H9 (cell line): ENCODE measurements at places on chromosomes 16 and 17. TPM values are rescaled to one million over a fixed set of nuclear protein-coding genes. Genes with fewer than 3 reads are reported as not detected.

OTOP3 gene
- not detected in 2 replicates for total RNA-seq

HEATR9 gene
- total RNA-seq: not detected in 2 replicates

TBC1D3K gene
- total RNA-seq: not detected in 2 replicates

MYO1C gene
- total RNA-seq: 86.5 and 87.4 TPM in 2 replicates

ANKS3 gene
- 27.3 and 32.0 TPM in 2 replicates for total RNA-seq

XYLT1 gene
- total RNA-seq: 14.2 and 14.5 TPM in 2 replicates

SNX20 gene
- not detected in 2 replicates for total RNA-seq

MMP28 gene
- not detected in 2 replicates for total RNA-seq

ARHGAP27 gene
- total RNA-seq: 9.9 and 11.4 TPM in 2 replicates

KRT12 gene
- total RNA-seq: not detected in 2 replicates

HOXB1 gene
- total RNA-seq: not detected in 2 replicates

TBC1D3L gene
- total RNA-seq: 16.4 and 17.0 TPM in 2 replicates

DLX4 gene
- total RNA-seq: 1.7 and 2.5 TPM in 2 replicates

DNA sequence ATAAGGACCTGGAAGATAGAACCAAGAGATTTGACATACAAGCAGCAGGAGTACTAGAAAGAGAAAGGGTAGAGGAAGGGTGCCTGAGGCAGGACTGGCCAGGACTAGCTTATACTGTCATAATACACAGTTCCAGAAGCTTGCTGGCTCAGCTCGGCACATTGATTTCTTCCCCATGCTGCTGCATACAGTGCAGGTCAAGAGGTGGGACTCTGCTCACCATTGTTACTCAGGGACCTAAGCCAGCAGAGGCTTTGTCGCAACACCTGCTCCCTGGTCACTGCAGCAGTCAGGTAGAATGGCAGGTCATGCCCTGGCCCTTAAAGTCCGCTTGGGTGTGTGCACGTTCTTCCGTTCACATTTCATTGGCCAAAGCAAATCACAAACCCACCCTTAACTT is 32.8 kb downstream of the LDHD start:
- no peak for DNase-seq

DNA sequence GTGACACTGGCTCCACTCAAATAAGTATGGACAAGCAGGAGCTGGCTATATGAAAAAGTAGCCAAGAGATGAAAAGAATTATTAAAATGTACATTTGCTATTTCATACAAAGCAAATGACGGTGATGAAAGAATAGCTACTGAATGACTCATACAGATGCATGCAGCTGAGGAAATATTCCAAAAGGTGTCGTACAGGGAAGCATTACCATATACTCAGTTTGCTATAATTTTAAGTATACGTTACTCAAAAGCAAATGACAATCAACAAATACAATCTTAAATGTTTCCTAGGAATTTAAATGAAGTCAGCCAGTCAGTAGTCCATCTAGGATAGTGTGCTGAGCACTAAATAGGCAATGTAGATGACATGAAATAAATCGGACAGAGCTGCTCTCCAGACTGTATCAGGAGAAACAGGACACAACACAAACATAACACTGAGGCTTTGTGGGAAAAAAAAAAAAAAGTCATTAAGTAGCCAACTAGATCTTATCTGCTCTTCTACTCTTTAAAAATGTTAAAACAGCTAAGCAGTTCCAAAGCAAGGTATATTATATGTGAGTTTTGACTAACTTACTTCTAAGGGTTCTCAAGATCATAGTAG is 65.0 kb downstream of the NCOR1 start:
- no peak for DNase-seq

DNA sequence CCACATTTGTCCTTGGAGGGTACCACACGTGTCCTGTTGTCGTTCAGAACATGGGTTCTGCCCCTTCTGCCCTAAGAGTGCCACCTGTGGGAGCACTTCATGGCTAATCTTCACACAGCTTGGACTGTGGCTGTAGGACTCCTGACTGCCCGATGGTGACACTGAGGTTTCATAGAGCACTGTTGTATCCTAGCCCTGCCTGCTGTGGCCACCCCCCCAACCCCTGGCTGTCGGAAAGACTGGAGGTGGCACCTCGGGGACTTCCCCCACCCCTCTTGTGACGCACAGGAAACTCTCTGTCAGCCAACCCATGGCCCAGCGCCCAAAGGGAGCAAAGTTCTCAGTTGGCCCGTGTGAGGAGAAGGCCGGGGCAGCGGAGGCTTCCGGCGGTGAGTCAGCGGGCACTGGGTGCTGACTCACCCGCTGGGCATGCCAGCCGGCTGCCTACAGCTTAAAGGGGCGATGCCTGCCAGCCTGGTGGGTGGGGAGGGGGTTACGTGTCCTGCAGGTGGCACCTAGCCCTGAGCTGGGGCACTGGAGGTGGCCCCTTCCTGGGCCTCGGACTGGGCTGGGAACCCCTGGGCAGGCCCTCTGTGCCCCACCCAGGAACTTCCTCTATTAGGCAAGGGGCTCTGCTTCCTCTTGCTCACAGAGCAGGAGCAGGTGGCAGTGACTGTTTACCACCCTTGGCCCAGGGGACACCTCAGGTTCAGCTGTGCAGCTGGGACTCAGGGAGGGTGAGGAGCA is 3.4 kb downstream of the MAP2K3 start:
- DNase-seq: no peak

GRCh38 chr16:80931801-80932707 is 74.6 kb downstream of the CMC2 start:
- peak; percentile 76 for DNase-seq

DNA sequence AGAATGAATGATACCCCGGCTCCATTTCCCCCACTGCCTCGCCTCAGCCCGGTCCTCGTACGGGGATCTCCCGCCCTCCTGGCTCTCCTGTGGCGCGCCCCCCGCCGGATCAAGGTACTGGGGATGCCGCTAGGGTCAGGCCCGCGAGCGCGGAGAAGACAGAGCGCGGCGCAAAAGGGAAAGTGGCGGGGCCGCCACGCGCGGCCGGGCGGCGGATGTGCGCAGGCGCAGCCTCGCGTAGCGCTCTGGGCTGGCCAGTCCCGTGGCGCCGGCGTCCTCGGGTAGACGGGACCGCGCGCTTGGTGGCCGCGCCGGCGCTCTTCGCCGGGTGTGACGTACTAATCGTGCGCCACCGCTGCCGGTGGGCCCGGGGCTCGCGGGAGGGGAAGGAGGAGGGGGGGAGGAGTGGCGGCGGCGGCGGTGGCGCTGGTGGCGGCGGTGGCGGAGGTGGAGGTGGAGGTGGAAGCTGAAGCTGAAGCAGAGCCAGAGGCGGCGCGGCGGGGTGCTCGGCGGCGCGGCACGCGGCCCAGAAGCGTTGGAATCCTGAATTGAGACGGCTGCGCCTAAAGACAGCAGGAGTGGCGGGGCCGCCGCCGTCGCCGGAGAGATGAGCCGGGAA is at the start of gene SENP3:
Gene SENP3 (plus strand): TSS at position 331 of the 619 bp plus-strand sequence. CDS start 1,158 bp downstream, outside the sequence.
- peak; percentile 94 for DNase-seq

- no peak for DNase-seq
These were observed 1.2 kb downstream of the RHOT1 start for GRCh38 chr17:32143527-32143870.

DNA sequence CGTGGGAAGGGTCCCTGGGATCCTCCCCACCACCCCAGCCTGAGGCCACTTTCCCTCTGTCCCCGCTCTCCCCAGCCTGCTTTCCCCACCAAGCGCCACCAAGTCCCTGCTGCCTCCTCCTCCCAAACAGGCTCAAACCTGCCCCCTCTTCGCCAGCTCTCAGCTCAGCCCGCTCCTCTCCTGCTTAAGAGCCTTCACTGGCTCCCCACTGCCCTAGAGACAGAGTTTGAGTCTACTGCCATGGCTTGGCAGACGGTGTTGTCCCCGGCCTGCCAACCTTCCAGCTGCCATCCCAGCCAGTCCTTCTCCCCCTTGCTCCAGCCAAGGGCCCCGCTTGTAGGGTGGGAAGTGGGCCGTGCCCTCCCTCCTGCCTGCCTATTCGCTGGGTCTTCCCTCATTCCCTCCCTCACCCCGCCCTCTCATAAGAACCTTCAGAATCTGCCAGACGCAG is 11.1 kb downstream of the IL4R start:
- peak; percentile 82 for DNase-seq

- no peak for DNase-seq
These were observed 139.6 kb downstream of the SKAP1 start for GRCh38 chr17:48290378-48290777.

DNA sequence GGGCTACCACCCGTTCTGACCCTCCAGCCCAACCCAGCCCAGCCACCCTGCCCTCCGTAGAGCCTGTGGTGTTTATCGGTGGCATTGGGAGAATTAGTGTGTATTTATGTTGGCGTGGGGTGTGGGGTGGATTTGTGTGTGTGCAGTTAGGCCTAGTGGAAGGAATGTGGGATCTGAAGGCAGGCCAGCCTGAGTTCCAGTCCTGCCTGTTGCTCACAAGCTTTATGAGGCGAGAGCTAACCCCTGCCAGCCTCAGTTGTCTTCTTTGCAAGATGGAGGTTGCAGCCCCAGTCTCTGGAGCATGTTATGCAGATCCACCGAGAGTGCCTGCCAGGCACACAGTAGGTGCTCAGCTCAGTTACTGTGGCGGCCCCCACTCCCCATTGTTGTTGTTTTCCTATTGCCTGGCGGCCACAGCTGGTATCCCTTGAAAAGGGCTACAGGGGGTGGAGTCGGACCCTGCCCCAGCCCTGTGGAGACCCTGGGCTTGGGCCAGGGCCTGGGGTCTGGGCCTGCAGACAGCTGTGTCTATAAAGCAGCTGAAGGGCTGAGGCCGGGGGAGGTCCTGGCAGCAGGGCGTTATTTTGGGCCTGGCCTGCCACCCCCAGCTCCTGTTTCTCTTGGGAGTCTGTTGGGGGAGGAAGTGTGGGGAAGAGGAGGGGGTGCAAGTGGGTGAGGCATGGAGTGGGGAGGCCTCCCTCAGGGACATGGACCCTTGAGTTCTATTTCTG is 5.1 kb downstream of the ERBB2 start:
- DNase-seq: peak; percentile 59

DNA sequence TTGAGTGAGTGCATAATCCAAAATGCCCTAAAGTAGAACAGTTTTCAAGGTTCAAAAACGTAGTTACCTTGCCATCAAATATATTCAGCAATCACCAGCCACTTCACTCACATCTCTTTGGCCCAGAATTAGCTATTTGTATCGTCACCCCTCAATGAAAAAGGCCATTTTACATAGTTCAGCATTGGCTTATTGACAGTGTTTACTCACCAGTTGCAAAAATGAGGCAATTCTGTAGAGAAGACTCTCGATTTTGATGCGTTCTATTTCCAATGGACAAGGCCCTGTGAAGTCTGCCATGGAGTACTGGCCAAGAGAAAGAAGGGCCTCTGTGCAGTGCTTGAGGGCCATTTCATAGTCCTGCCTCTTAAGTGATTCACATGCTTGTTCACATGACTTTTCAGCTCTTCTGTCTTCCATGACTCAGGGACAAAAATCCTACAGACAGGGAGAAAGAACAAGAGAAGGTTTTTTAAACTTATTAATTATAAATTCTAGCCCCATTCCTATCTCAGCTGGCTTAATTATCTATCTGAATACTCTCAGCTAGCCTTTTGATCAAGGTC is 26.5 kb downstream of the HELZ start:
- DNase-seq: no peak

- no peak for DNase-seq
These were observed 666.6 kb downstream of the CDH11 start for GRCh38 chr16:64455275-64455674.

DNA sequence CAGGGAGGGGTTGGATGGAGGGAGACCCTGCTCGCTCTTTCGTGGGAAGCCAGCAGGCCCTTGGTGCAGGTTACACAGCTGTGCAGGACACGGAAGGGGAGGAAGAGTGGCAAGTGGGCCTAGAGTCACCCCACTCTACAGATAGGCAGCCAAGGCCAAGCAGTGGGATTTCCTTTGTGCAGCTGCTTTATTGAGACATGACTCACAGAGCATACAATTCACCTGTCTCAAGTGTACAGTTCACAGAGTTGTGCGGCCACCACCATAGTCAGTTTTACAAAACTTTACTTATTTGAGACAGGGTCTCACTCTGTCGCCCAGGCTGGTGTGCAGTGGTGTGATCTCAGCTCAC is 91.2 kb upstream of the CIBAR2 start:
- no peak for DNase-seq

DNA sequence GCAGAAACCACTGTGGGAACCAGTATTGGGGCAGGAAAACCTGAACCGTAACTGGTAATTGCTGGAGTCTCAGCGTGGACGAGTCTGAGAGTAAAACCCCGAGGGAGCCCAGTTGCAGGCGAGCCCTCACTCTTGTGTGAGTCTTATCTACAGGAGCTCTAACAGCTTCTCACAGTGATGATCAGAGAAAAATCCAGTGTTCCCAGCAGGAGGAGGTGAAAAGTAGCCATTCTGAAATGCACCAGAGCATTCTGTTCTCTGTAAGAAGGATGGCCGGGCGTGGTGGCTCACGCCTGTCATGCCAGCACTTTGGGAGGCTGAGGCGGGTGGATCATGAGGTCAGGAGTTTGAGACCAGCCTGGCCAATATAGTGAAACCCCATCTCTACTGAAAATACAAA is 161.2 kb downstream of the COPRS start:
- no peak for DNase-seq

DNA sequence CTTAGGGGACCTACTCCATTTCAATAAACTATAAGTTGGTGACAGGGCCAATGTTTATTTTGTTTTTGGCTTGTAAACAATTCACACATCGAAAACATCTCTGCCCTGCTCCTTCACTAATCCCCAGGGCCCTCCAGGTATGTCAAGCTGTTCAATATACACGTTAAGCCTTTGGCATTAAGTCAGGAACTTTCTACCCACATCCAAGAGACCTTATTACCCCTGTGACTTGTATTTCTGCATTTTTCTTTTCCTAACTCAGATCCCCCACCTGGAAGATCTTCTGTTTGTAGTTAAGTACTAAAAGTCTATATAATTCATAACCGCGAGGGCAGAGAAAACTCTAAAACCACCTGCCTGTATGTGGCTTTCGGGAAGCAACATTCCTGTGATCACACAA is 106.8 kb upstream of the AXIN2 start:
- DNase-seq: no peak

- DNase-seq: peak; percentile 87
These were observed 542 bp downstream of the CBX4 start for GRCh38 chr17:79838522-79839274.

DNA sequence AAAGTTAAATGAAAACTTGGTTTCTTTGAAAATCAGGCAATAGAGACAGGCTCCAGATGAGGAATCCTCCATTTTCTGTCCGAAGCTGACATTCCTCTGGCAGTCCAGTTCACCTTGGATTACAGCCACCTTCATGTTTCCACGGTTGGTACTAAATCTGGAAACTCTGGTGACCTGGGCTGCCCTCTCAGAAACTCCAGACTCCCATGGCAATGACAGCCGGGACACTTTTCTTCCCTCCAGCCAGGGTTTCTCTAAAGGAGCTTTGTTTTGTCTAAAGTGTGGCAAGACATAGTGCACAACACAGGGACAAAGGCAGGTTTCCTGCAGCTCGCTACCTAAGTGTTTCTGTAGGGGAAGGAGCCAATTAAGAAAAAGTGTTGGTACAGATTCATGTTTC is 36.0 kb downstream of the CLUAP1 start:
- DNase-seq: no peak

DNA sequence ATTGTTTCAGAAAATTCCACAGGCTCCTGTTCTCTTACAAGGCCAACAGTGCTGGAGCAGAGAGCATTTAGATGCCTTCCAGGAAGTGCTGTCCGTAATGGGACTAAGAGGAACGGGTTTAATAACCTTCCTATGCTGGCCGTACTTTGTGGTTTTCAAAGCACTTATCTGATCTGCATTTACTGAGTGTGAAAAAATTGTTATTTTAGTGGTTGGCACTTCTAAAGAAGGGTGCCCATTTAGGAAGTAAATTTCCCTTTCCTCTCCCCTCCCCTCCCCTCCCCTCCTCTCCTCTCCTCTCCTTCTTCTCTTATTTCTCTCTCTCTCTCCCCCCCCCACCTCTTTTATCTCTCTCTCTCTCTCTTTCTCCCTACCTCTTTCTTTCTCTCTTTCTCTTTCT is 72.0 kb upstream of the DNAJA2 start:
- DNase-seq: no peak
